ENCODE measurements at places on chromosomes 1 and 21.

DNA sequence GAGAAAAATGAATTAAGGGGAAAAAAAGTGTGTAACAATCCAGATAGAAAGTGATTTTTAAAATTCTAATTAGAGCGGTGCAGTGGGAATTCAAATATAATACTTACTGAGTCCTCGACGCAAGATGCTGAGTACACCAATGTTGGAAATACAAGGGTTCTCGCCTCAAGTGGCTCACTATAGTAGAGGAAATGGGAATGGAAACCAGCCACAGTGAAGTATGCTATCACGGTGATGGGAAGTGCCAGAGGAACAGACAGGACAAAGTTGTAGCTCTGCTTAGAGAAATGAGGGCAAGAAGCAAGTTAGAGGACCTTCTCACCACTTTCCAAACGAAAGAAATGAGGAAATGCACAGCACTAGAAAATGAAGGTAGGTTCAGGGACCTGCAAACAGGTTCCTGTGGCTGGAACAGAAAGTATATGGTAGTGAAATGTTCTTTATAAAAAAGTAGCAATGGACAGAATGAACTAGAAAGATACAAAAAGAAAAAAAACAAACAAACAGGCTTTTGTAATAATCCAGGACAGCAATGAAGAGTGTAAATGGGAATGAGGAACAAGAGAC is 13.5 kb downstream of the EGLN1 start:
- no peak for DNase-seq

GRCh38 chr1:153001382-153001781 is at the start of gene SPRR3:
SPRR3 (plus strand) TSS chr1:153001749; CDS start chr1:153003021, 1,272 bp downstream.
- DNase-seq, result no peak

DNA sequence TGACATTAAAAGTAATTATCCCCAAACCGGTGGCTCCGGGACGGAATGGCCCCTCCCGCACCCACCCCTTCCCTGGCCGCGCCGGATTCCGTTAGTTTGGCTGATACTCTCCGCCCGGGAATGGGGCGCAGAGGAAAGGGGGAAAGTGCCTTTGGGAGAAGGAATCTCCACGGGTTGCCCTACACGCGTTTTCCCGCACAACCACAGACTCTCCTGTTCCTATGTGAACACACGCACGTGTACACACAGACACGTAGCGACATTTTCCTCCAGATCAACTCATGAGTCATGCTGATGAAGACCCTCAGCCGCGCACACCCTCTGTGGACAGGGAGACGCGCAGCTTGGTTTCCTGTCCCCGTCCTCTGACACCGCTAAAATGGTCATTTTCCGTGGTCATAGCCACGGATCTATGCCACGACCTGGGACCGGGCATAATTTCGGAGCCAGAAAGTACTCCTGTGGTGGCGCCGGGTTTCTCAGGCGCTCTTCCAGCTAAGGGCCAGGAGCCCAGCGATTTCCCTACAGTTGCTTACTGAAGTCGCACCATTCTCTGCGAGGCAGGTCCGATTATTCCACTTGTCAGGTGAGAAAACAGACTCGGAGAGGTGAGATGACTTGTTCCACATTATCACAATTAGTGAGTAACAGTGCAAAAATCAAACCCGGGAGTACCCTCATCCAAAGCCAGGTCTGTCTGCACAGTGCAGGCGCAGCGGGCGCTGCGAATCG is 4.0 kb upstream of the DMRTA2 start:
- no peak for DNase-seq

DNA sequence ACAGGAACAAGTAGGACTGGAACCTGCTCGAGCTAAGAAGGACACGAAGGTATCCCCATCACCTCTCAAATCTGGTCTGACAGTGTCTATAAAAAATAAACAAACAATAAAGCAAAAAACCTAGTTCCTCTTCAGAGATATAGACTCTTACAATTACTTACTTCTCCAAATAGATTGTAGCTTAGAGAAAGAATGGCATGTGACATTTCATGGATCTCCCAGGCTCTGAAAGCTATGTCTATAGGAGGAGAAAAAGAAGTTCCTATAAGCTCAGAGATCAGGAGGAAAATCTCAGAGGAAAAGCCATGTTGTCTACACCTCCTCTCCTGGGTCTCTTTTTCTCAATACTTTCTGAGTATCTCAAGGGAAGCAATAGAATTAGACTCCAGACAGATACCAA is 12.3 kb upstream of the OR10J5 start:
- DNase-seq, result no peak

GRCh38 chr1:77459881-77460280 is 178.1 kb downstream of the AK5 start:
- DNase-seq, result no peak

DNA sequence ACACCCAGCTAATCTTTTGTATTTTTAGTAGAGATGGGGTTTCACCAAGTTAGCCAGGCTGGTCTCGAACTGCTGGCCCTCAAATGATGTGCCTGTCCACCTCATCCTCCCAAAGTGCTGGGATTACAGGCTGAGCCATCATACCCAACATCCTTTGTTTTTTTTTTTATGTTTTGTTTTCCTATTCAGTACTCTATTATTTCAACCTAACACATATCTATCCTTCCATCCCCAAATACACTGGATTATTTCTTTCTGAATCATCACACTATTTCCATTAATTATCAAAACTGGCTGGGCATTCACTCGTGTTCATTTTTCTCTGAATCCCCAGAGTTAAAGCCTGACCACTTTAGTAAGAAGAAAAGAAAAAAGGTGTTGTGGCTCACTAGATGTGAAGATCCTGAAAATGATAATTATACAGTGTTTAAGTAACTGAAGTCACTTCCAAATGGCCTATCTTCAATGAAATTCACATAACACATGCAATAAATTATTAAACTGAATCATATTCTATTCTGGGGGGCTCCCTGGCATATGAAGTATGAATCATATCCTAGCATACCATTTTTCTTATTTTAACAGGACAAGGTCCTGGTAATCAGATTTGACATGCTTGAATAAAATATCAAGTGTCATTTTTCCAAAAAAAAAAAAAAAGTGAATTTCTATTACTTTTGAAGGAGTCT is 1754.2 kb downstream of the BRINP3 start:
- DNase-seq, result no peak

GRCh38 chr1:226034482-226034881 is 28.0 kb upstream of the H3-3A start:
- no peak for DNase-seq

DNA sequence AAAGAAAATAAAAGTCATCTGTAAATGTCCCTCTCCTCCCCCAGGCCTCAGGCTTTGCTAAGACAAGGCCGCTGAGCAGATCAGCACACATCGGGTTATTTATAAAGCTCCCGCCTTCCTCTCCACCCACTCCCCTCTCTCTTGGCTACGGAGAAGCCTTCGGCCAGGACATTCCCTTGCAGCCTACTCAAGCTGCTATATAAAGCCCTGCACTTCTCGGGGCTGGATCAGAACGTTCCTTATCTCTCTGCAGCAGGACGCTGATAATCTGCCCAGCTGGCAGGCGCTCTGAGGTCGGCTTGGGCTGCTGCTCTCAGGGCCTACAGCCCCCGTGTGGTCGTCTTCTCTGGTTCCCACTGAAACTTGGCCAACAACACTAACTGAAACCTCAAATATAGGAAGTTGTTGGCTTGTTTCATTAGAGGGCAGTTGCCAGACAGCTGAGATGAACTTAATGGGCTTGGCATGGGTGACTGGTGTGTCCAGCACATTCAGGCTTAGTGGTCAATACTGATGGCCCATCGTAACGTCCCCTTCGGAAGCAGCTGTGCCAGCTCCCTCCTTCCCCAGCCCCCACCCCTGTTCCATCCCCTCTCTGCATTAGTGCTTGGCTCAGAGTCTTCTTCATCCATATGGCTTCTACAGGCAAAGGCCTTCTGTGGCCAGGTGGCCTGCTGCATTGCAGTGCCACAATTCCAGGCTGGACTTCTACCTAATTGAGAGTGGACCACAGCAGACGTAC is 64.6 kb downstream of the IER5 start:
- no peak for DNase-seq

GRCh38 chr1:63810936-63811469 is 37.2 kb downstream of the ROR1 start:
- no peak for DNase-seq

DNA sequence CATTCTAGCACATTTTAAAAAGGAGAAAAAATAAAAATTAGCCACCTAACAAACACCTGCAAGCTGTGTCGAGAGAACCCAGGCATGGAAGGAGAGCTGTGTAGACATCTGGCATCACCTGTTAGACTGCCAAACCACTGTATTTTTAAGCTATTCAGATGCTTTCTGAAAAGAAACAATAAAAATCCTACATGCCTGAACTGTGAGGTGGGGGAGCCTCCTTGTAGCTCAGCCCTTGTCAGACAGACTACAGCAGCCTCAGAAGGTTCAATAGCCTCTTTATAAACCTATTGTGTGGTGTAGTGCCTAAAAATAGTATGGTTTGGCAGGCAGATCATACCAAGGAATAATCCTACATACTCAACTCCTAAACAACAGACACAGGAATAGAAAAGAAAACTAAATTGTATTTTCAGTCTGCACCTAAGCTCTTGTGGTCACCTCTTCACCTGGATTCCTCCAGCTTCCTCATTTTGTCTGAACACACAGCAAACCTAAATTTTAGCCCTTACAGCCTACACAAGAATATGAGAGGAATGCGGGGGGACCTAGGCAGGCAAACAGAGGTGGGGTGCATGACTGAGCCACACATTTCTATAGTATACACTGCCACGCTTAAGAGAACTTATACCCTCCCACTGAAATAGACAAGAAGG is 67.0 kb downstream of the SIPA1L2 start:
- no peak for DNase-seq

DNA sequence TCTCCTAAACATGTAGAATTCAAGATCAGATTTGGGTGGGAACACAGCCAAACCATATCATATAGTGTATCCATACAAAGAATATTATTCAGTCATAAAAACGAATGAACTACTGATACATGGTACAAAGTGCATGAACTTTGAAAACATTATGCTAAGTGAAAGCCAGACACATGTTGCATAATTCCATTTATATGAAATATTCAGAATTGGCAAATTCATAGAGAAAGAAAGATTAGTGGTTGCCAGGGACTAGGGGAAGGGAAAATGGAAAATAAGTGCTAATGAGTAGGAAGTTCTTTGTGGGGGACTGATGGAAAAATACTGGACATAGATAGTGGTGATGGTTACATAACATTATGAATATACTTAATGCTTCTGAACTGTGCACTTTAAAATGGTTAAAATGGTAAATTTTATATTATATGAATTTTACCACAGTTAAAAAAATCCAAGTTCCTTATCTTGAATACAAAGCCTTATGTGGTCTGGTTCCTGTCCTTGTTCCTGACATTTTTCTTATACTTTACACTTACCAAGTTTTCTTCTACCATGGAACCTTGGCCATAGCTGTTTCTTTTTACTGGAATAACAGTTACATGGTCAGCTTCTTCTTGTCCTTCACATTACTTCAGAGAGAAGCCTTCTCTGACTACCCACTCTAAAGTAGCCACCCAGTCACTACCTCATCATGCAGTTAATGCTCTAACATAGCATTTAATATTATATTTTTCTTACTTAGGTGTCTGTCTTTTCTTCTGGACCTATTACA is 64.0 kb downstream of the CCDC18 start:
- no peak for DNase-seq

DNA sequence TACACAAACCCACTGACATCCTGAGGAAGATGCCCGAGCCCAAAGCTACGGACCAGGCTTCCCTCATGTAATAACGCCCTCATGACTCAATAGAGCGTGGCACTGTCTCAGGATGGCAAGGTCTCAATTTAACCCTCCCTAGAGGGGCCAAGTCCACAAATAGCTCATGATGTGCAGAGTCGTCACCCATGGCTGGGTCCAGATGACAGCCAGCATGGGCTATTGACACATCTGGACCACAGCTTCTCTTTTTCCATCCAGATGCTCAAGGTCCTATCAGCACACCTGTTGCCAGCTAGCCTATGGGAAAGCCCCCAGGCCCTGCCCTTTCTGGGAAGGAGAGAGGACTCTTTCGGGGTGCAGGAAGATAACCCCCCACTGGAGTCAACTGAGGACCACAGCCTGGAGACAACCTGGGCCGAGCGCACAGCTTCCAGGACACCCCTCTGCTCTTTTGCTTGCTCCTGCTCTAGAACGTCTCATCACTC is 2.8 kb downstream of the LAPTM5 start:
- DNase-seq, result no peak

- no peak for DNase-seq
These were observed 56.2 kb upstream of the RASAL2 start for GRCh38 chr1:178037510-178038253.

GRCh38 chr1:78184460-78185072 is 138.8 kb downstream of the GIPC2 start:
- DNase-seq, result no peak

DNA sequence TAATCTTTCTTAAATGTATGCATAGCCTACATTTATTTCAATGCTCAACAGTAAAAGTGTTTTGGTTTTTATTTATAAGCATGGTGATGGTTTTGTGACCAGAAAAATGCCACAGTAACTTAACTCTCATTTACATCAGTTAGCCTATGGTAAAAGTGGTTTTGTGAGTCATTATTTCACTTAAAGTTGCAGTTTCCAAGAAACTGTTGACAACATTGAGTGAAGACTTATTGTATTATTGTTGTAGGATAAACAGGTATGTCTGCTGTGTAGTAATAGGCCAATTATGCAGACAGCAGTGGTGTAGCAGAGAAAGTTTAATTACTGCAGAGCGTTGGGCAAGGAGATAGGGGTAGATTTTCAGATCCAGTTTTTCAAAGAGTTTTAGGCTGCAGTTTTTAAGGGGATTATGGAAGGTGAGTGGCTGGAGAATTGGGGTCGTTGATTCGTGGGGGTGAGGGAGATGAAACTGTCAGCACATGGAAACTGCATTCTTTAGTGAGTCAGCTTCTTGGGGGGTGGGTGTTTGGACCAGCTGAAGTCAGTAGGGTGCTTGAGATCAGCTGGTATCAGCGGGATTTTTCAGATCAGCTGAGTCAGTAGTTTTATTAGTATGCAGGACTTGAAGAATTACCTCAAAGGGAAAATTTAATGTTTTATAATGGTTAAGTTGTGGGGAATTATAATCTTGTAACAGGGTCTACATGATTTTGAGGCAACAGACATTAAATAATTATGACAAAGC is 168.7 kb upstream of the FMN2 start:
- DNase-seq, result no peak

DNA sequence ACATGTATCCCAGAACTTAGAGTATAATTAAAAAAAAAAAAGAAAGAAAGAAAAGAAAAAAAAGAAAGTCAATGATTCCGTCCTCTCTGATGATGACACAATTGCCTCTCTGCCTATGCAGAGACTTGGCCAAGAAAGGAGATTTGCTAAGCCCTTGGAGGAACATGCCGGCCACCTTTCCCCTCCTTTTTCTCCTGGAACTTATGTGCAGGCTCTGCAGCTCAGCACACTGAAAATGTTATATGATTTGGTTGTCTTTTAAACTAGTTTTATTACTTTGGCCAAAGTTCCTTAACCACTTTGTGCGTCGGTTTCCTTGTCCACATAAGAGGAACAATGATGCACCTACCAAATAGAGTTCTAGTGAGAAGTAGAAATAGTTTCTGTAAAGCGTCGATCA is 111.4 kb upstream of the ZNF644 start:
- no peak for DNase-seq

All from activated T-helper 1 cell treated with Interleukin-2 at 50 U/mL for 16 hours (primary cell).